ENCODE measurements at places on chromosomes 6 and 20.

- DNase-seq = no peak
Observed at GRCh38 chr6:26411751-26412150, 9.7 kb downstream of the BTN3A1 start.

GRCh38 chr6:29259721-29260120 lies 41.8 kb upstream of the OR14J1 start:
- no peak for DNase-seq

- DNase-seq = no peak
Observed at GRCh38 chr20:12640251-12640650, 368.5 kb upstream of the SPTLC3 start.

DNA sequence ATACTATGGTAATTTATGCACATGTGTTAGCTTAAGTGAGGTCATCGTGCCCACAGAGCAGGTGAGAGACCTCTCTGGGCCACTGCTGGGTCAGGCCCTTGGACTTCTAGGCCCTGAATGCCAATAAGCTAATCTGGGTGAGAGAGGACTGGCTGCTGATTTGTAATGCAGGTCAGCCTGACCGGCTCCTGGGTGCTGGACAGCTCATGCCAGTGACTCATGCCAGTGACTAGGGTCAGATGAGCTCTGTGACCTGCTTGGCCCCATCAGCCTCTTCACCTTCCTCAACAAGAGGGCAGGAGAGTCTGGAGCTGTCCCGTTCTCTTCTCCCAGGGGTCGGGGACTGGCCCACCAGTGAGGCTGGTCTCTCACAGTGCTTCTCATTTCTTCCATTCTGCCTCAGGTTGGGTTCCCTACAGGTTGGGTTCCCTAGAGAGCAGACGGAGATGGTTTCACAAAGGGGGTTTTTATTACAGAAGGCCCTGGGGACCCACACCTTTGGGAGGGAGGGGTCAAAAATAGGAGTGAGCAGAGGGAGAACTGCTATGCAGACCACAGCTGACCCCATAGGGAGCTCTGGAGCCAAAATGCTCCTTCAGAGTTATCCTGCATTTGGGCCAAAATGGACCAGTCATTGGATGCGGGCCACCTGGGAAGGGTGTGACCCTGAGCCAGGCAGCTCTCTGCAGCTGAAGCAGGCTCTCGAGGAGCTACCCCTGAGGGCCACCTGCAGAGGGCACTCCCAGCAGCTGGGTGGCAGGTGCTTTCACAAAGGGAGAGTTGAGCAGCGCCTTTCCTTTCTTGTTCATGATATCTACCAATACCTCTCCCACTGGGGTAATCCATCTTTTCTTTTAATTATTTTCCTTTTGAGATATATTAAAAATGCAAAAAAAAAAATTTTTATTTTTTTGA lies 2.2 kb upstream of the OXT start:
- DNase-seq = peak; percentile 73

DNA sequence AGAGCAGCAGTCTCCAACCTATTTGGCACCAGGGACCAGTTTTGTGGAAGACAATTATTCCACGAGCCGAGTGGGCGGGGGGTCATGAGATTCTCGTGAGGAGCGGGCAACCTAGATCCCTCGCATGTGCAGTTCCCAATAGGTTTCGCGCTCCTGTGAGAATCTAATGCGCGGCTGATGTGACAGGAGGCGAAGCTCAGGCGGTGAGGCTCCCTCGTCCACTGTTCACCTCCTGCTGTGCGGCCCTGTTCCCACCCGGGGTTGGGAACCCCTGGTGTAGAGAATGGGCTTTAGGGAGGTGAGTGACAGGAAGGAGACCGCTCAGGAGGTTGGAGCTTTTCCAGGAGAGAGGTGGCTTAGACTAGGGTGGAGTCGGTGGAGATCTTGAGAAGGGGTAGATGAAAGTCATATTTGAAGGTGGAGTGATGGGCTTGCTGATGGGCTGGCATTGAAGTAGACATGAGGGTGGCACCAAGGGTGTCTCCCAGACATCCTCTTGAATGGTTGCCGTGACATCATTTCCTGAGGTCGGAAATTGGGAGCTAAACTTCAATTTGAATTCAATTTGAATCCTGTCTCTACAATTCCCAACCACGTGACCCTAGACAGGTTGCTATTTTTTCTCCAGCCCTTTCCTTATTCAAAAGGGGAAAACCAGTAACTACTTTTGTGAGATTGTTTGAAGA lies 1.5 kb upstream of the RAD21L1 start:
- DNase-seq = no peak
